ENCODE measurements at places on chromosomes 11 and 22.

- peak; percentile 85 for DNase-seq
Observed at GRCh38 chr22:44080936-44081861, 57.1 kb downstream of the PARVB start.

DNA sequence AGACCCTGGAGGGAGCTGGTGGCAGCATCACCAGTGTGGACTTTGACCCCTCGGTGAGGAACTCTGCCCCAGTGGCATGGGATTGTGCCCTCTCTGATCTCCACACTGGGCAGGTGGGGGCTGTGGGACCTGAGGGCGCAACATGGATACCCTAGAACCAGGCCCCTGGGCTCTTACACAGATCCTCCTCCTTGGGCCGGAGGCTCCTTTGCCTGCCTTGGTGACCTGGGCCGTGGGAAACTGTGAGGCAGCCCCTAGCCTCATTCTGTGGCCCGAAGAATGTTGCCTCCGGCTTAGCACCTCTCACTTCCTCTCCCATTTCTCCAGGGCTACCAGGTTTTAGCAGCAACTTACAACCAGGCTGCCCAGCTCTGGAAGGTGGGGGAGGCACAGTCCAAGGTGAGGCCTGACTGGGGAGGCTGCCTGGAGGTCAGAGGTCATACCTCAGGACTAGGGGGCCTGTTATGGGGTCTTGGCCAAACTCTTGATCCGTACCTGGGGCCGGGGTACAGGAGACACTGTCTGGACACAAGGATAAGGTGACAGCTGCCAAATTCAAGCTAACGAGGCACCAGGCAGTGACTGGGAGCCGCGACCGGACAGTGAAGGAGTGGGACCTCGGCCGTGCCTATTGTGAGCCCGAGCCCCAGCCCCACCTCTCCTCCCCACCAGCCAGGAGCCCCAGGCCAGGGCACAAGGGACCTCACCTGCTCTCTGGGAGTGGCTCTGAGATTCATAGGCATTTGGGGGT is 12.2 kb downstream of the ATG16L2 start:
- no peak for DNase-seq

DNA sequence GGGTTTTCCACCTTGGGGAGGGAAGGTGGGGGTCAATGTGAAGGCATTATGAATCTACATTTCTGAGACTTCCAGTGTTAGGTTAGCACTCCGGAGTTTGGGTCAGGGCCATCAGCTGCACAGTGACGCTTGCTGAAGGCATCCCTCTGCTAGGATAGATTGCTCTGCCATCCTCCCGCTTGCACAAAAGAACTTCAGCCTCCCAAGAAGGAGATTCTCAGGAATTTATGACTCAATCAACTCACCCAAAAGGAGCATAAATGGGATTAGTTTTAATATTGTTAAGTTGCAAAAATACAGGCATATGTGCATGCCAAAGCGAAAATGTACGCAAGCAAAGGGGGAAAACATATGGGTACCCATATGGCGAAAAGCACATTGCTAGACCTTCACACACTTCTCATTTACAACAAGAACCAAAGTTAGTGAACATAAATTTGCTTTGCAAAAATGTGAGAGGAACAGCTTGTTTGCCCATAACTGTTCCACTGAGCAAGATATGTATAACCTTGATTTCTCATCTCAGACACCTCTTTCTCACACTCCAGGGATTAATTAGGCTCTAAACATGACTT is 1013.0 kb downstream of the OPCML start:
- no peak for DNase-seq

- no peak for DNase-seq
Observed at GRCh38 chr22:21026783-21027692, 5.3 kb downstream of the SLC7A4 start.

DNA sequence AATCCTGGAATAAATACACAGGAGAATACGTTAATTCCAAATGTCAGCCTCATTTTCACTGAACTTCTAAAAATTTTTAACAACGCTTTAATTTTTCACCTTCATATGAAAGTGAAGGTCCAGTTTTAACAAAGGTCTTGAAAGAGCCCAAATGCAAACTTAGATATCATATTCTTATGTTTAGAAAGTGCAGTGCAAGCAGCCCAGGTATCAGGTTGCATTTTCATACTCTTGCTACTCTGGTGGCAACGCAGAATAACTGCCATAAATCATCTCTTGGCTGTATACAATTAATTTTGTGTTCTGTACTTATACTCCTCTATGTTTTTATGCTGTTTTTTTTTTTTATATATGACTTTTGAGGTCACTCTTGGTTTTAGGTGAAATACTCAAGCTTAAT is 496.7 kb upstream of the ARHGAP42 start:
- DNase-seq = no peak

DNA sequence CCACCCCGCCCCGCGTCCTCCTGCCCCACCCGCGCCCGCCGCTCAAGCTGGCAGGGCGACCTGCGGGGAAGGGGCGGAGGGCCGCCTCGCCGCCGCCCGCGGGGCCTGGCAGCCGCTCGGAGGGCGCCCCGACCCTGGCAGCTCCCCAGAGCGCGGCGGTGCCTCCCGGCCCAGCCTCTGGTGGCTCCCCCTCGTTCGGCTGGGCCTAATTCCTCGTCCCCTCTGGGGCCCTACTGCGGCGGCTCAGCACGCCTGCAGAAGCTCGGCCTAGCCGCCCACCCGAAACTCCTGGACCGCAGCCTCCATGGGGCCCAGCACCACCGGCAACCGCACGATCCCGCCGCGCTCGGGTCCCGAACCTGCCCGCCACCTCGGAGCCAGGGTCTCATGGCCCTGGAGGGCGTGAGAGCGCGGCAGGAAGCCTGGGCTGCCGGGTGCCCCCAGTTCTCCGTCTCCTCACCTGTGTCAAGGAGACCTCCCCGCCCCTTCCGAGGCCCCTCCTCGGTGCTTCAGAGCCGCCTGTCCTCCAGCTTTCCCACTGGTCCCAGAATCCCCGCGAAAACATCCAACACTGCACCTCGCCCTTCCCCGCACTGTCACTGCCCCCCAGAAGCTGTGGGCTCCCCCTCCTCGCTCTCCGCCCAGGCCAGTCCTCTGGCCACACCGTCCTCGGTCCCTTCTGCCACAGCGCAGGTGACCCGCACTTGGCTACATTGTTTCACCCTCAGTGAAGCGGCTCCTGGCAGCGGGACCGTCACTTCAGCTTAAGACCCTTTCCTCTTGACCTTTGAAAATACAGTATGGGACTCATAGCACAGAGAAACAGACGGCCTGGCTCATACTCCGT is 613 bp upstream of the GSC2 start:
- DNase-seq = no peak

- DNase-seq = no peak
Observed at GRCh38 chr11:69948256-69949141, 129.3 kb upstream of the FGF3 start.

- DNase-seq = no peak
Observed at GRCh38 chr22:29130476-29130875, 57.6 kb downstream of the KREMEN1 start.

GRCh38 chr11:68946416-68947090 is 34.2 kb downstream of the MRGPRD start:
- DNase-seq = no peak

GRCh38 chr11:3003396-3004231 is 11.5 kb upstream of the NAP1L4 start:
- DNase-seq = no peak

DNA sequence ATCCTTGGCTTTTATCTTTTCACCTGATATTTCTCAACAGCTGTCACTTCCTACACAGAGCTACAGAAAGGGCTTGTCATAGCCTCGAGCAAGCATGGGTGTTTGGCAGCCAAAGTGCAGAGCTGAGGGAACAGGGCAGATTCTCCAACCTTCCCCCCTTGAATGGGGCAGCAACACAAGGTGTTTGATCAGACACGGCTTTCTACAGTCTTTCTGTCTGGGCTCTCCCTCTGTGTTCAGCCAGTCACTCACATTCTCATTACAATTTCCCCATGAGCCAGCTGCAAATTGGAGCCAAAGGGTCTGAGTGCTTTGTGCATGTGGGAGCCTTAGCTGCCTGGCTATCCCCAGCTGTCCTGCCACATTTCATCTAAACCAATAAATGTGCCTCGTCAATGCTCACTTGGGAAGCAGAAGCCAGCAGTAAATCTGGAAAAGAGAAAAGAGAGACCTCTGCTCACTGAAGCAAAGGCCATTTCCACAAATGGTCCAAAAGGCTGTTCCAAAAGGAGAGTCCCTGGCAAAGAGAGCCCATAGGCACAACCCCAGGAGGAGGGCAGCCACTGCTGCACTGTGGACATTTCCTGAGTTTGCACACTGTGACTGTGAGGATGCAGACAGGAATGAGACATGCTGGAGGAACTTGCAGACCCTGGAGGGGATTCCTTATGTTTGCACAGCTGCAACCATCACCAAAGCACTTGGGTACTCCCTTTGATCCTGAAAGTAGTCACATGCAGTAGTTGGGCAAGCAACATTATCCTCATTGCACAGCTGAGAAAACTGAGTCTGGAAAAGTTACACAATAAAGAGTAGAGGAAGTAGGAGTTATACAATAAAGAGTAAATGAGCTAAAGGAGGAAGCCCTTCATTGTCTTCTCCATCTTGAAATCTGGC is 186.8 kb downstream of the FAM181B start:
- peak; percentile 55 for DNase-seq

GRCh38 chr11:1667906-1668305 is 29.1 kb upstream of the KRTAP5-6 start:
- DNase-seq = no peak

GRCh38 chr22:32413719-32414118 is 1.7 kb upstream of the RTCB start:
- peak; percentile 9 for DNase-seq

- no peak for DNase-seq
Observed at GRCh38 chr11:96326959-96327358, 16.0 kb downstream of the MAML2 start.

- no peak for DNase-seq
Observed at GRCh38 chr11:117631336-117632140, 165.5 kb downstream of the DSCAML1 start.

DNA sequence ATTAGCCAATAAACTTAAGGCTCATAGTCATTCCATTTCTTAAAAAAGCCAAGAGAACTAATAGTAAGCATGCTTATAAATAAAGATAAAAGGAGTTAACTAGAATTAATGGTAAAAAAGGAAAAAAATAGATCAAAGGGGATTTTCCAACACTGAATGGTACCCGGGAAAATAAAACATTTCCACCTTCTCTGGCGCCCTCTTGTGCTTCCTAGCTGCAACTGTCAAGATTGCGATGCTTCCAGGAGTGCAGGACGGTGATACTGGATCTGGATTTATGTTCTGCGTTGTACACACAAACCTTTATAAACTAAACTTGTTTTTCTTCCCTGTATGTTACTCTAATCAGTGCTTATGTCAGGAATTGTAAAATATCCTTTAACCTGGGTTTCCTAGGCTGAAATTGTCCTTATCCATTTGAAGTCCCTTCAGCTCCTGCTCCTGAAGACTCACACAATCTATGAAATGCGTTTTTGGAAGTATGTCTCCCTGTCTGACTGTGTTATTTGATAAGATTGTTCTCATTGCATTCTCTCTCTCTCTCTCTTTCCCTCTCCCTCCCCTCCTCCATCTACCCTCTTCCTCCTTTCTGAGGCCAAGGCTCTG is 9.6 kb upstream of the HTATIP2 start:
- peak; percentile 44 for DNase-seq

DNA sequence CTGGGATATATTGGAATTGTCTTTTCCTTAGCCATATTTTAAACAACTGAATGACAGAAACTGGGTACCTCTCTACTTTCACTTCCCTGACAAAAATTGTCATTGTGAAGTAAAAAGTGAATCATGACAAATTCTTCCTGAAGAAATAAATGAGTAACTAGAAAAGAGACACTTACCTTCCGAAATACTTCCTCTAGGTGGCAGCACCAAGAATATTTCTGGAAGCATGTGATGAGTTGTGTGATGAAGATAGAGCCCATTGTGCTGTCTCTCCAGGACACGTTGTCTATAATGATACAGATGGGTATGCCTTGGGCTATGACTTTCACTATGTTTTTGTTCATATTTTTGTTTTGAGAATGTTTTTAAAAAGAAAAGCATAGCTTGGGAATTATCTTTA is 21.5 kb downstream of the CASP4 start:
- DNase-seq = peak; percentile 43

DNA sequence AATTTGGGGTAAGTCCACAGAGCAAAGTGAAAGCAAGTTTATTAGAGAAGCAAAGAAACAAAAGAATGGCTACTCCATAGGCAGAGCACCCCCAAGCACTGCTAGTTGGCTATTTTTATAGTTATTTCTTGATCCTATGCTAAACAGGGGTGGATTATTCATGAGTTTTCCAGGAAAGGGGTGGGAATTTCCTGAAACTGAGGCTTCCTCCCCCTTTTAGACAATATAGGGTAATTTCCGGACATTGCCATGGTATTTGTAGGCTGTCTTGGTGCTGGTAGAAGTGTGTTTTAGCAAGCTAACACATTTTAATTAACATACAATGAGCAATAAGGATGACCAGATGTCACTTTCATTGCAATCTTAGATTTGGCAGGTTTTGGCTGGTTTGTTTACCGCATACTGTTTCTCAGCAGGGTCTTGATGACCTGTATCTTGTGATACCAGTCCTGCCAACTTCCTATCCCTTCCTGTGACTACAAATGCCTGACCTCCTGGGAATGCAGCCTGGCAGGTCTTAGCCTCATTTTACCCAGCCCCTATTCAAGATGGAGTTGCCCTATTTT is 937 bp upstream of the C1QTNF6 start:
- no peak for DNase-seq

DNA sequence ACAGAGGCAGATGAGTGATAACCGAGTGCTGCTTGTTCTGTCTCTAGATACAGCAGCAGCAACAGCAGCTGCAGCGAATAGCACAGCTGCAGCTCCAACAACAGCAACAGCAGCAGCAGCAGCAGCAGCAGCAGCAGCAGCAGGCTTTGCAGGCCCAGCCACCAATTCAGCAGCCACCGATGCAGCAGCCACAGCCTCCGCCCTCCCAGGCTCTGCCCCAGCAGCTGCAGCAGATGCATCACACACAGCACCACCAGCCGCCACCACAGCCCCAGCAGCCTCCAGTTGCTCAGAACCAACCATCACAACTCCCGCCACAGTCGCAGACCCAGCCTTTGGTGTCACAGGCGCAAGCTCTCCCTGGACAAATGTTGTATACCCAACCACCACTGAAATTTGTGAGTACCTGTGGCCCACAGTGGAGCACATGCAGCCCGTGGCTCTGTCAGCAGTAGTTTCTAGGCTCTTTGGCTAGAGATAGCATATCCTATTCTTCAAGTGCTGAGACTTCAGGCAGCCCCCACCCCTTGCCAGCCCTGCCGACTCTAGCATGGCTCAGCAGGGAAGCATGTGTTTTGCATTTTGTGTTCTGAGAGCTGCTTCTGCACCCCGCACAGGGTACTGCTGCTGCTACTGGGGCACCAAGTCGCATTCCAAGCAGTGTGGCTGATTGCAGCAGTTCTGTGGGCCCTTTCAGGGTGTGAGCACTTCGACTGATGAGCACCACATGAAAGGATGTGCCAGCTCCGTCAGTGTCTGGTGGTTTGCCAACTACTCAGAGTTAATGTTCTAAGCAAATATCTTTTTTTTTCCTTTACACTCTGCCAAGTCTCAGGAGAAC is 59.2 kb downstream of the MED15 start:
- DNase-seq = no peak

GRCh38 chr22:49659924-49660315 is 167.8 kb downstream of the BRD1 start:
- DNase-seq = no peak

- no peak for DNase-seq
Observed at GRCh38 chr11:11407763-11408084, 54.7 kb upstream of the CSNK2A3 start.

GRCh38 chr11:64916775-64917662 is at the start of gene ATG2A:
TSS of gene ATG2A (minus strand) at chr11:64917209. CDS start at chr11:64917135, 74 bp downstream.
- peak; percentile 99 for DNase-seq
